ENCODE measurements at places on chromosomes 6 and 20.
A peak's percentile ranks its signal among the peaks of the same experiment; 100 is the strongest.

DNA sequence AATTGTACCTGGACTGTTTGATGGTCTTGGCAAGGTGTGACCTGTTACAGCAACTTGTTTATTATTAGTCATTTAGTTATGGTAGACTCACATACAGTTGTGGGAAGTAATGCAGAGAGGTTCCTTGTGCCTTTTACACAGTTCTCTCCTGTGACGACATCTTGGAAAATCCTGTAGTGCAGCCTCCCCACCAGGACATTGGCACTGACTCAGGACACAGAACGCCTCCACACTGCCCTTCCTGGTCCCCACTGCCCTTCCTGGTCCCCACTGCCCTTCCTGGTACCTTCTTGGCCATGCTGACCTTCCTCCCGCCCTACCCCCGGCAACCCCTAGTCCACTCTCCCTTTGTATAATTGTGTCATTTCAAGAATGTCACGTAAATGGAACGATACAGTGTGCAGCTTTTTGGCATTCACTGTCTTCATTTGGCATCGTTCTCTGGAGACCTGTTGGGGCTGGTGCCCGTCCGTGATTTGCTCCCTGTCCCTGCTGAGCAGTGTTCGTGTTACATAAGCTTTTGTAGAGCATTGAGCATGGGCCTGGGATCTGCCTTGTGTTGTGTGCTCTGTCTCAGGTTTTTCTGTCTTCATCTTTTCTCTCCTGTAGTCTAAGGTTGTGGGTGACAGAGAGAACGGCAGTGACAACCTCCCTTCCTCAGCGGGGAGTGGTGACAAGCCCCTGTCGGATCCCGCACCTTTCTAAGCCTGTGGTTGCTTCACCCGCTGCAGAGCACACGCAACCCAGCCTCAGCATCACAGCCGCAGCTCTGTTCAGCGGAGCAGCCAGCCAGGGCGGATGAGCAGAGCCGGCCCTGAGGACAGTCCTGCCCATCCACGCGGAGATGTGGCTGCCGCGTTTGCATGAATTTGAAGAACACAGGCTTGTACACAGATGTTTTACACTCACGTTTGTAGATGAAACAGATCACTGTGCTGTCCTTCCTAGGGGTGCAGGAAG lies 5.4 kb upstream of the DNAJC5 start:
- DNase-seq: no peak

DNA sequence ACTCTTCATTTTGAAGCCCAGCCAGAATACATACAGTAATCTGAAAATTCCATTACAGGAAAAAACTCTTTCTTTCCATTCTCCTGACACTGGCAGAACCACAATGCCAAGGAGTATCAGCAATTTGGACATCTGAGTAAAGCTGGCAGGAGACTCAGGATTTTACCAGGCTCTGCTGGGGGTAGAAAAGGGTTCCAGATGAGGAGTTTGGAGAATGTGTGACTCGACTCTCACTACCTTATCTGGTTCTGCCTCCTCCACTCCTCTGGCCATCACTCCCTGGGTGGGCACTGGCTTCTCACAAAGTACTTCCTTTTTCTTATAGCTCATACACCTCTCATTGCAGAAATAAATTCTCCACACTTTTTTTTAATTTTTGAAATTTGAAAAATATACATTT lies 10.6 kb upstream of the WFDC8 start:
- no peak for DNase-seq

DNA sequence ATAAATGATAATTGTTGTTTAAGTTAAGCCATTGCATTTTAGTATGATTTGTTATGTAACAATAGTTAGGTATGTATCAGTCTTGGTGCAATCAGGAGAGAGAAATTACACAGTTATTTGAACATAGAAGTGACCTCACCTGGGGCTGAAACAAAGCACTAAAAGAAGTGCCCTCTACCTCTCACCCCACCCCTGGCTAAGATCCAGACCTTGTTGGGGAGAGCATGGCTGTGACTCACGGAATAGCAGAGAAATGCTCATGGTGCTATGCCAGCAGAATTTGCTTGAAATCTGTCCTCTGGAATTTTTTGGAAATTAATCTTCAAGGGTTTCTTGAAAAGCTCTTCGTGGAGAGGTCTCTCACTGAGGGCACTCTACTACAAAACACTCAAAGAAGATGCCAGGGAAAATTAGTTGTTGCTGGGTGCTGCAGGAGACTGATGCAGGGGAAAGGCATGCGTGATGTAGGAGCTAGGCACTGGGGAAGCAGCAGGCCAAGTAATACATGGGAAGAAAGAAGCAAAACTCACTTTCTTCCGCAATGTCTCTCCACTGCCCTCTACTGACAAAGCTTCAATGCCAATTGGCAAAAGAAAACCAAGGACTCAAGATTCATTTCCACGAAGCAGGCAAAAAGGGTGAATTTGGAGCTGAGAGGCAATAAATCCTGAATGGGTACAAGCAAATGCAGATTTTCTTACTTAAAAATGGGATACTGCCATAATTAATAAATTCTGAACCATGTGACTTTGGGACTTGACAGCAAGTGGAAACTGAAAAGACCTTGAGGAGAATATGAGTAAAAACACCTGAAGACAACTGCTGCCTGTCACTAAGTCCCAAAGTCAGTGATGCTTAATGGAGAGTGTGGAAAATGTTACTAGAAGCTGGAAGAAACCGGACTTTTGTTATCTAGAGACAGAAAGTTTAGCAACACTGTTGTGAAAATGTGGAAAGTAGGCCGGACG lies 136.3 kb upstream of the ZNF184 start:
- DNase-seq: peak; percentile 16

- no peak for DNase-seq
Measured at GRCh38 chr6:32187009-32187709, 2.8 kb downstream of the PBX2 start.

DNA sequence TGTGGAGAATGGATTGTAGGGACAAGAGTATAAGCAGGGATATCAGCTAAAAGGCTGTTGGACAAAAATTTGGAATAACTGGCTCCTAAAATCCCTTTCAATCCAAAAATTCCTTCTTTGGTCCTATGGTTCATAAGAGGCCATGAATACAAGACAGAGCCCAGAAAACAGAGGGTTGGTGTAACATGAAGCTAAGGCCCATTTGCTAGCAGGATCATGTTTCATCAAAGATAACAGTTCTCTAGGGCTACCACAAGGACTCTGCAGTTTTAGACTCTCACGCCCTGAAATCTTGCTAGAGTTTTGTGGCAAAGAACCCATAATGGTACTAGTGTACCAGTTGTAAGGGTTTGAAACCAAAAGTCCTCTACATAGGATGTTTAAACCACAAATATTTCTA lies 327.8 kb upstream of the TBX18 start:
- DNase-seq: no peak

GRCh38 chr6:36386495-36387439 lies 702 bp downstream of the ETV7 start:
- DNase-seq: peak; percentile 27

GRCh38 chr6:16061818-16062217 lies 67.1 kb upstream of the MYLIP start:
- DNase-seq: no peak

- DNase-seq: no peak
Measured at GRCh38 chr20:7180256-7181045, 413.0 kb downstream of the BMP2 start.

- no peak for DNase-seq
Measured at GRCh38 chr20:62489932-62490263, 14.1 kb upstream of the GATA5 start.

- peak; percentile 64 for DNase-seq
Measured at GRCh38 chr20:34473262-34473883, 42.8 kb upstream of the DYNLRB1 start.

GRCh38 chr6:167564416-167565250 lies 239.7 kb downstream of the TTLL2 start:
- DNase-seq: no peak

DNA sequence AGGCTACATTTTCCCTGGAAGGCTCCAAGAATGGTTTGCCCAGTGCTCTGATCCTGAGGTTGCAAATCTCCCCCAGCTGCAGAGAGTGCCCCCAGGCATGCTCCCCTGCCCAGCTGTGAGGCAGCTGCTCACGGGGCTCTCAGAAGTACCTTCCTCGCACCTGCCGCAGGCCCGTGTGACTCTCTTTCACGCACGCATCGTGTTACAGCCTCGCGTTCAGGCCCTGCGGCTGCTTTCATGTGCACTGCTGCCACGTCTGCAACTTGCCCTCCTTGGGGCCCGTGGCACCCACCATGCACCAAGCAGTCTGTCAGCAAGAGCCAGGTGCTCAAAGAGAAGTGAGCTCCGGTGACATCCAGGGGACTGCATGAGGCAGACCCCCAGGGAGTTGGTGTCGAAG lies 28.6 kb upstream of the SPO11 start:
- no peak for DNase-seq

GRCh38 chr6:10401004-10401536 lies 13.8 kb downstream of the TFAP2A start:
- DNase-seq: no peak

DNA sequence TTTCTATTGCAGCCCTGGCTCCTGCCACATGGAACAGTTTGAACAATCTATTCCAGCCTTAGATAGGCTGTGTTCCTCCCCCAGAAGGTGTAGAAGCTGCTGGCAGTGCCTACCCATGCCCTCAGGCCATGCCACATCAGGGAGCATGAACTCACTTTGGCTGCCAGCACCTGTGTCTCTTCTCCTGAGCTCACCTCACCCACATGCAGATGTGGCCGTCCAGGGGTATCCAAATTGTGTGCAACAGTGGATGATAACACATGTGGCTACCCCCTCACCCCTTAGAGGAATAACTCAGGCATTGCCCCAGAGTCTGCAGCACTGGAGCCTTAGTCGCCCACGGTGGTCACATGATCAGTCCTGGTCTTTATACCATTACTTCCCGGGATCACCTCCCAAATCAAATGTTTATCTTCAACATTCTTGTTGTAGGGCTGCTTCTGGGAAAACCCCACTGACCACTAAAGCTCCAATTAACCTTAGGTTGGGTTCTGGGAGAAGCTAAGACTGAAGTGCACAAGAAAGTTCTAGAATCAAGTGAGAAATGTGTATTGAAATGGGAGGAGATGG lies 110.4 kb downstream of the BANF2 start:
- DNase-seq: no peak

GRCh38 chr6:85348643-85349042 lies 101.2 kb upstream of the NT5E start:
- no peak for DNase-seq

GRCh38 chr6:159180001-159180400 lies 10.8 kb downstream of the FNDC1 start:
- DNase-seq: no peak

DNA sequence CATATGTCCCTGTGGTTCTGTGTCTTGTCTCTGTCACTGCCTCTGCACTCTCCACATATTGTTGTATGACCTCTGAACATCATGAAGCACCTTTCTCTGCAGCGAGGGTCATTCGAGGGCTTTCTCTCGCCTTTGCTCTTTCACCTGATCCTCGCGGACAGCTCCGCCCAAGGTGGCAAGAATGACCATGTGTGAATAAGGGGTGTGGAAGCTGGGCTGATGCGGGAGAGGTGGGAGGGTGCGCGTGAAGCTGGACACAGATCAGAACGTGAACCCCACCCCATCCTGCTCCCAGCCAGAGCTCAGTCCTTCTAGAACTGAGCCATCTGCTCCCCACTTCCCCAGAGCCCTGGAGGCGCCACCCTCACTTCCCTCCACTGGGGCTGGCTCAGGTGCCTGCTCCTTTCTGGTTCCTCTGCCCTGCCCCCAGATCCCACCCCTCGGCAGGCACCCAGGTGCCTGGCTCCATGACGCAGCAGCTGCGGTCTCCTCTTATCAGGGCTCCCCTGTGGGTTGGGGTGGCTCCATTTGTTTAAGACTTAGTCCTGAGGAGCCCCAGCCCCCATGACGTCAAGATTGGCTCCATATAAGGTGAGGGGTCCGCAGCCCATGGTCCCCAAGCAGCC lies at the start of gene MUCL3:
MUCL3 (plus strand) TSS at position 613 of the 626 bp plus-strand sequence. CDS start 27 bp downstream, outside the sequence.
- no peak for DNase-seq

Measured in activated CD4-positive, alpha-beta memory T cell treated with anti-CD3 and anti-CD28 coated beads for 36 hours (primary cell).